ENCODE measurements at places on chromosomes 1 and 21.
A peak's percentile ranks its signal among the peaks of the same experiment; 100 is the strongest.

DNA sequence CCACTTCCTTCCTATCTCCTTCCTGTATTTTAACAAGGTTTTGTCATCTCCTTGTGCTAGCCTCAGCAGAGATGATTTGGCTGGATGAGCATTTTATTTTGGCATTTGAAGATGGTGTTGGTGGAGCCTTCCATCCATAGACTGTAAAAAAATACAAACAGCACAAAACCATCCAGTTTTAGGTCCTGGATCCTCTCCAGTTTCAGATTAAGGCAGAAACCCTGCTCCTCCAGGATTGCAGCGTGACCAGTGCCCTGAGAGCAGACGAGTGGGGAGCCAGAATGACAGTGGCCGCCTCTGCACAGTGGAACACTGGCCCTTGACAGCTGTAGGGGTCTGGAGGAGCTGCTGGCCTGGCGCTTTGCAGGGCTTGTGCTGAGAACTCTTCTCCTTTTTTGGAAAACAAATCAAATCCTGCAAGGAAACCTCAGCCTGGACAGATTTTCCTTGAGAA, 72.2 kb upstream of the GADD45A start:
- peak; percentile 14 for DNase-seq

GRCh38 chr1:54922921-54923421, 36.0 kb upstream of the DHCR24 start:
- DNase-seq: peak; percentile 24

DNA sequence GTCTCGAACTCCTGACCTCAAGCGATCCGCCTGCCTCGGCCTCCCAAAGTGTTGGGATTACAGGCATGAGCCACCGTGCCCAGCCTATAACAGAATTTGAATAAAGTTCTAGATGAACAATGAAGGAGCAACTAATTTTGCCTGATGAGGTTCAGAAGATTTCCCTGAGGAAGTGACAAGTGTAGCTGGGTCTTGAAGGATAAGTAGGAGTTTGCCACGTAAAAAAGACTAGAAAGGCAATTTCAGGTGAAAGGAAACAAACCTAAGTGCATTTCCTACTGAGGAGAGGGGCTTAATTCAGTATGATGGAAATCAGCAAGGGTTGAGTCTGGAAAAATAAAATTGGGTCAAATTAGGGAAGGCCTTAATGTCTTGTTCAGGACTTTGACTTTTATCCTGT, 18.6 kb upstream of the DMRTB1 start:
- no peak for DNase-seq

GRCh38 chr1:9510130-9510529, 29.1 kb upstream of the SLC25A33 start:
- no peak for DNase-seq

- no peak for DNase-seq
These were observed 2.7 kb downstream of the USP25 start for GRCh38 chr21:15732290-15732995.

- peak; percentile 52 for DNase-seq
These were observed 17.7 kb downstream of the RAP1GAP start for GRCh38 chr1:21651214-21652042.

- peak; percentile 88 for DNase-seq
These were observed 15.7 kb downstream of the MATN1 start for GRCh38 chr1:30707412-30708360.

GRCh38 chr21:18803624-18804023, 400.0 kb upstream of the TMPRSS15 start:
- no peak for DNase-seq

- peak; percentile 88 for DNase-seq
These were observed at the start of gene IFI16 for GRCh38 chr1:159009704-159010361. TSS of gene IFI16 (plus strand) at chr1:159009907. CDS start at chr1:159014681, 4,774 bp downstream.

GRCh38 chr1:53683986-53684740, 54.8 kb downstream of the GLIS1 start:
- DNase-seq: no peak

All from AG20443 (cell line).